ENCODE measurements at places on chromosomes 2 and 18.

GRCh38 chr2:221312634-221313033, 259.5 kb downstream of the EPHA4 start:
- no peak for DNase-seq

DNA sequence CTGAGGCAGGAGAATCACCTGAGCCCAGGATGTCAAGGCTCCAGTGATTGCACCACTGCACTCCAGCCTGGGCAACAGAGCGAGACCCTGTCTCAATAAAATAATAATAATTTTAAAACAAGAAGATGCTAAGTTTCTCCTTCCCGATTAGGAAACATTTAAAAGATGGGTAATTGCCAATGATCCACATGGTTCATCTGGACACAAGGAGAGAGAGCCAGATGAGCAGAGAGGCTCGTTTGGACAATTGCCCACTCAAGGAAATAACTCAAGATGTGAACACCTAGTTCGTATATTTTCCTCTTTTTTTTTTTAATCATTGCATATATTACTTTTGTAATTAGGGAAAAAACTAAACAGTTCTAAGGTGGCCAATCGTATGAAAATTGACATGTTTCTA, 3.6 kb upstream of the ACTG2 start:
- no peak for DNase-seq

GRCh38 chr2:12192762-12193161, 446.3 kb downstream of the LPIN1 start:
- DNase-seq: no peak

GRCh38 chr2:109277406-109277805, 148.4 kb downstream of the SH3RF3 start:
- DNase-seq: no peak

DNA sequence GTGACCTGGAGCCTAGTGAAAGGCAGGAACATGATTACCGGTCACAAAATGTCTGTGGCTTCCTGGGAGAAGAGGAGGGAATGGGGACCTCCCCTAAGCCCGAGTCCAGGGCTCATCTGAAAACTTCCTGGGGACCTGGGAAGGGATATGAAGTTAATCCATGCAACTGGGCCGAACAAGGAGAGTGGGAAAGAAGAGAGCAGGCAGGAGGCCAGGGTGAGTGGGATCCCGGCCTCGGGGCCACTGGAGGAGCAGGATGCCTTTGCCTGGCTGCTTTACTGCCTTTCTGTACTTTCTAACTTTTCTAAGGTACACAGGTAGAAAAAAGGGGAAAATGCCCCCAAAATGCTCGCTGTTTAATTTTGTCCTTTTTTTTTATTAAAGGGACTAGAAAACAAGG, 43.4 kb upstream of the MAL start:
- DNase-seq: no peak

GRCh38 chr18:9428301-9428706, 47.0 kb upstream of the RALBP1 start:
- DNase-seq: no peak
